Chondrocyte (in vitro differentiated cells): ENCODE measurements at places on chromosomes 3 and 15.
A peak's percentile ranks its signal among the peaks of the same experiment; 100 is the strongest.

GRCh38 chr3:87145553-87145952 is 81.6 kb upstream of the CHMP2B start:
- DNase-seq: no peak

DNA sequence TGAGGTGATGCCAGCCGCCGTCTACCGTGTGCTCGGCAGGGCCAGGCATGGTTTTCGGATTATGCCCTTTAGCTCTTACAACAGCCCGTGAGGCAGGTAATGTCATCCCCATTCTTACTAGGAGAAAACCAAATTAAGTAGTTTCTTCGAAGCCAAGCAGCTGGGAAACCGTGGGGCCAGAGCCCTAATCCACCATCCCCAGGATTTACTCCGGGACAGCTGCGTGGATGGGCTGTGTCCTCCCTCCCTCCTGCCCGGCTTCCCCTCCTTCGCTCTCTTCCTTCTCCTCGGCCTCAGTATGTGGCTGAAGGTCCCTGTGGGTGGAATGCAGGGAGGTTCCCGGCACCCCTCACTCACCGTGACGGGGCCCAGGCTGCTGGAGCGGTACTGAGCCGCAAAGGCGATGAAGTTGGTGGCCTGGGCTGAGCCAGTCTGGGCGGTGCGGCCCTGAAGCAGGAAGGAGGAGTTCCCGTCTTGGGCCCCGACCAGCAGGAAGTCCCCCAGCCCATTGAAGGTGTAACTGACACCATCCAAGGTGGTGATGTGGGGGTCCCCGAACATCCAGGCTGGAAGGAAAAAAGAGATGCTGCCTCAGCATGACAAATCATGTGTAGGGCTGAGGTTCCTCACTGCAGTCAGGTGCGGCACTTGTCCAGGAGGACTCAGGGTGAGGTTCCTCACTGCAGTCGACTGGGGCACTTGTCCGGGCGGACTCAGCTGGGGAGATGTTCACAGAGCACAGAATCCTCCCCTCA is 42.5 kb downstream of the MUC20 start:
- DNase-seq: no peak

DNA sequence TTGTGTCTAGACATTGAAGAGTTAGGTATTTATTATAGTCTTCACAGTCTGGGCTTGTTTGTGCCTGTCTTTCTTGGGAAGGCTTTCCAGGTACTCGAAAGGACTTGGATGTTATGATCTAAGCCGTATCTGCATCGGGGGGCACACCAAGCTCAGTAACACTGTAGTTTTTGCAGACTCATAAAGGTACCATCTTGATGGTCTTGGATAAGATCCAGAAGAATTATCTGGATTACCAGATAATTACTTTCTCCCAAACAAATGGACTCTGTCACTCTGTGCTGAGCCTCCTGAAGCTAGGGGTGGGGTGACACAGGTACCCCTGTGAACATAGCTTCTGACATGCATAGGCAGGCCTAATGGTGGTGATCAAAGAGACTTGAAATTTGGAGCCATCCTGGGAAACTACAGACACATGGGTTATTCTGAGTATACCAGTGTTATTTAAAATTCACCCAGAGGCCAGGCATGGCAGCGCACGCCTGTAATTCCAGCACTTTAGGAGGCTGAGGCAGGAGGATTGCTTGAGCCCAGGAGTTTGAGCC is 238.6 kb upstream of the TPM1 start:
- DNase-seq: no peak

DNA sequence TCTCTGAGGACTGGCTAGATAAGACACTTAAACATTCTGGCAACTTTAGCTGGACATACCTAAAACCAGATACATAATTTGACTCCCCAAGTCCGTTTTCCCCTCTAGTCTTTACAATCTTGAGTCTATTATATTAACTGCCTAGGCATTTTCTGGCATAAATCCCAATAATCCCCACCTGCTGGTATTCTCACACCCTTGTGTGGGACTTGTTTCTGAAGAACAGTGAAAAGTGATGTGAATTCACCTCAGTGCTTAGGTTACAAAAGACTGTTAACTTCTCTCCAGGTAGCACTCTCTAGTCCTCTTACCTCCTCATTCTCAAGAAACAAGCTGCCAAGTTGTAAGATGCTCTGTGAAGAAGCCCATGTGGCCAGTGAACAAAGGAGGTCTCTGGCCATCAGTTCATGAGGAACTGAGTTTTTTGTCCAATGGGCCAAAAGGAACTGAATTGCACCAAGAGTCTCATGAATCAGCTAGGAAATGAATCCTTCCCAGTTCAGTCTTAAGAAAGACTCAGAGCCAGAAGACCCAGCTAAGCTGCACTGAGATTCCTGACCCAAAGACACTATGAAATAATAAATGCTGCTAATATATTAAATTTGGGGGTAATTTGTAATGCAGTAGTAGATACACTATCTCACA is 4.1 kb downstream of the OSBPL11 start:
- DNase-seq: no peak

GRCh38 chr15:78389738-78390137 is 48.3 kb upstream of the IREB2 start:
- no peak for DNase-seq

GRCh38 chr3:65884071-65884470 is 154.6 kb downstream of the MAGI1 start:
- no peak for DNase-seq

DNA sequence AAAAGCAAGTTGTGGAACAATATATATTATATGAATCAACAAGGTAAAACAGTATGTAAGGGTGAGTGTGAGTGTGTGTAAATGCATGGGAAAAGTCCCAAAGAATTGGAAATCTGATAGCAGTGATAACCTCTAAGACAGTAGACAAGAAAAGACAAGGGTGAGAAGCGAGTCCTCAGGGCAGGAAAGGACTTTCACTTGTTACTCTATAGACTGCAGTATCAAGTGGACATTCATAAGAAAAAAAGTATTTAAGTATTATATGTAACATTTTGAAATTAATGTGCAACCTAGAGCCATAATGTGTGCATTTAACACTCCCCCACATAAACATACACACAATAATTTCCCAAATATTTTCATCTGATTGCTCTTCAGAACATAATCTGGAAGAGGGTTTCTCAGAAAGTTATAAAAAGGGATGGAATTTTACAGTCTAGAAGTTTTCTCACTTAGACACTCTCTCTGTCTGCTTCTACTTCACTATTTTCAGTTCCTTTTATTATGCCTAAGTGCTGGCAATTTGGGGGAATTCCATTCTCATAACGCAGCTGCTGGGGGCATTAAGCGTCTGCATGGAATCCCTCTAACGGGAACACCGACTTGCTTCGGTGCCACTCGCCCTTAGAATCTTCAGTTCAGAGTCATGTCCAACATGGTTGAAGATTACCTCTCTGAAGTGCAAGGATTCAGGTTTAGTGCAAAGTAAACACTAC is 50.0 kb upstream of the CDIN1 start:
- no peak for DNase-seq

GRCh38 chr3:112605285-112605684 is 35.7 kb downstream of the CCDC80 start:
- no peak for DNase-seq

DNA sequence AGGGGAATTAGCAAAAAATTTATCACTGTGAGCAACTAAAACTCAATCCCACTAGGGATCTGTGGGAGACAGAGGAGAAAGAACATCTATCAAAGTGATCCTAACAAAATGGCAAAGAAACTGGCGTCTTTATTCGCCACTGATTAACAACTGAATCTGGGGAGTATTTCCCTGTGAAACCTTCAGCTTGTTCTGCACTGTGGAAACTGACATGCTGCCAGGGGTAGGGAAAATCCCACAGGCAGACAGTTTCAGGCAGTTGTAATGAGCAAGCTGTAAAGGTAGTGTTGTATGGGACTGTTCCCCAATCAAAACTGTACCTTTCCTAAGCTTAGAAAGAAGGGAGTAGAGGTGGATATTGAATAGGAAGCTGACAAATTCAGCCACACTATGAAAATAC is 611.7 kb downstream of the VGLL3 start:
- no peak for DNase-seq

- DNase-seq: no peak
Measured at GRCh38 chr15:31806106-31806505, 224.2 kb upstream of the CHRNA7 start.

GRCh38 chr3:130760922-130761321 is 14.3 kb upstream of the PIK3R4 start:
- DNase-seq: no peak

DNA sequence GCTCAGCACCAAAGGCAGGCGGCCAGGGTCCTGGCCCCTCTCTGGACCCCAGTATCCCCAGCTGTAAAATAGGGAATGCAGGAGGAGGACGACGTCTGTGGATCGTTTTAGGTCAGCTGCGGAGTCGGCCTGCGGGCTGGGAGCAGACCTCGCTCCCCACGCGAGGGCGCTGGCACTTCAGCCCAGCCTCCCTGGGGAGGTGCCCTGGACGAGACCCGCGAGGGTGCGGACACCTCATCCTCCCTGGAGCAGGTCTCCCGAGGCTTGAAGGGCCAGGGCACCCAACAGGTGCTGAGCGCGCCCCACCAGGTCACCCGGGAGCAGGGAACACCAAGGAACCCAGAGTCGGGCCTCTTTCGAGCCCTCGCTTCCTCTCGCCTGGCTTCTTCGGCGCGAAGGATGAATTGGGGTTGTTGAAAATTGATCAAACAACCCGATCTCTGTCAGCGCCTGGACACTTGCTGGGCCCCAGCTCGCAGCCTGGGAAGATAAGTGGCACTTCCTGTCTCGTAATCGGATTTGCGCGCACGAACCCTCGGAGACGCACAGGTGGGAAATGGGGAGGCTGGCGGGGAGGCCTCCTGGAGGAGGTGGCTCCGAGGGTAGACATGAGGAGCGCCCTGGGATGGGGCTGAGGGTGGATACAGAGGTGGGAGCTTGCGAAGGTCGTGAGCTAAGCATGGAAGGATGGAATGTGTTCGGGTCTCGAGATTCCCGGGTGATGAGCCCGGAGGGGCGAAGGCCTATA is 588 bp upstream of the VIPR1 start:
- peak; percentile 92 for DNase-seq

DNA sequence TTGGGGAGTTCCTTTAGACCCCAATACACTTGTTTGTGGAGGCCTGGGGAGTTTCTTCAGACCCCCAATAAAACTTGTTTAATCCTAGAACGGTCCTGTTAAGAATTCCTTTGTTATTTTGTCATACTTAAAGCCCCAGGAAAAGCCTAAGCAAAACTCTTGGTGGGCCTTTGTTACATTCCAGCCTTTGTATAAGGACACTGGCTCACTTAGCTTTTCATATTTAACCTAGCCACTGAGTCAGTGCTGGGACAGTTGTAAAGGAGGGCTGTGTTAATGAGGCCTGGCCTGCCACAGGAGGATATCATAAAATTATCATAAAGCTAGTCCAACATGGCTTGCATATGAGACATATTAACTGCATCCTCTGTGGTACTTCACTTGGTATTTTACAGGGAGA is 760.1 kb downstream of the ZNF385D start:
- DNase-seq: no peak

- no peak for DNase-seq
Measured at GRCh38 chr15:82537351-82537908, 2.8 kb downstream of the RPS17 start.

DNA sequence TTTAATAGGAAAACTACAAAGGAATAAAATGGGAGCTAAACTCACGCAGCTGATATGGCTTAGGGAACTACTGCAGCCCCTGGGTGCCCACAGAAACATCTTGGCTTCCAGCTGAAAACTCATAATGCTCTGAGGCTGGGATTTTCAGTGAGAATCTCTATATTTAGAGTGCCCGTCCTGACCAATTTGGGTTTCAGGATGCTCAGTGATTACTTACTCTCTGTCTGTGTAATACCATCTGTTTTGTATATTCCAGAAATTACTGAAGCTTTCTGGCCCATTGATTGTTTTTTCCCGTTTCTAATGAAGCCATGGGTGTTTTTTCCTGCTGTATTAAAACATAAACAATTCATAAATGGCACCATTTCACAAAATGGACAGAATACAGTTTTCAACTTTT is 50.6 kb upstream of the ZNF385D start:
- no peak for DNase-seq

- DNase-seq: no peak
Measured at GRCh38 chr3:56772952-56773938, 28.5 kb downstream of the ARHGEF3 start.

GRCh38 chr15:64990168-64990470 is 405 bp upstream of the SPG21 start:
- DNase-seq: no peak

- no peak for DNase-seq
Measured at GRCh38 chr3:108403686-108404345, 106.6 kb downstream of the MYH15 start.

DNA sequence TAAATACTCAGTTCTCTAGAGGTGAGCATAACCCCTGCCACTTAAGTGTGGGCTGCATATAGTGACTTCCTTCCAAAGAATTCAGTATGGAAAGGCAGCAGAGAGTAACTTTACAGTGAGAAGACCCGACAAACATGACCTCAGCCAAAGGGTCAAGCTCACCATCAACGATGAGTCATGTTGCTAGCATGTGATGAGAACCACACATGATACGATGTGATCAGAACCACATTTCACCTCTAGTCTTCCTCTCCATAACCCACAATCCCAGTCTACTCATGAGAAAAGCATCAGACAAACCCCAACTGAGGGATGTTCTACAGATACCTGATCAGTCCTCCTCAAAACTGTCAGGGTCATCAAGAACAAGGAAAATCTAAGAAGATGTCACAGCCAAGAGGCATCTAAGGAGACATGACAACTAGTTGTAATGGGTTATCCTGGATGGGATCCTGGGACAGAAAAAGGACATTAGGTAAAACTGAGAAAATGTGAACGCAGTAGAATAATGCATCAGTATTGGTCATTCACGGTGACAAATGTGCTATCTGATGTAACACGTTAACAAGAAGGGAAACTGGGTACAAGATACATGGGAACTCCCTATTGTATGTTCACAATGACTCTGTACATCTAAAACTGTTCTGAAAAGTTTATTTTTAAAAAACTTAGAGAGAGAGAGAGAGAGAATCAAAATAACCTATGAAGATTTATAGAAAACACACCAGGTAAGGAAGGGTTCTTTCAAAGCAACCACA is 28.3 kb downstream of the SEC61A1 start:
- DNase-seq: no peak

- DNase-seq: no peak
Measured at GRCh38 chr15:96598514-96598913, 268.0 kb downstream of the NR2F2 start.

DNA sequence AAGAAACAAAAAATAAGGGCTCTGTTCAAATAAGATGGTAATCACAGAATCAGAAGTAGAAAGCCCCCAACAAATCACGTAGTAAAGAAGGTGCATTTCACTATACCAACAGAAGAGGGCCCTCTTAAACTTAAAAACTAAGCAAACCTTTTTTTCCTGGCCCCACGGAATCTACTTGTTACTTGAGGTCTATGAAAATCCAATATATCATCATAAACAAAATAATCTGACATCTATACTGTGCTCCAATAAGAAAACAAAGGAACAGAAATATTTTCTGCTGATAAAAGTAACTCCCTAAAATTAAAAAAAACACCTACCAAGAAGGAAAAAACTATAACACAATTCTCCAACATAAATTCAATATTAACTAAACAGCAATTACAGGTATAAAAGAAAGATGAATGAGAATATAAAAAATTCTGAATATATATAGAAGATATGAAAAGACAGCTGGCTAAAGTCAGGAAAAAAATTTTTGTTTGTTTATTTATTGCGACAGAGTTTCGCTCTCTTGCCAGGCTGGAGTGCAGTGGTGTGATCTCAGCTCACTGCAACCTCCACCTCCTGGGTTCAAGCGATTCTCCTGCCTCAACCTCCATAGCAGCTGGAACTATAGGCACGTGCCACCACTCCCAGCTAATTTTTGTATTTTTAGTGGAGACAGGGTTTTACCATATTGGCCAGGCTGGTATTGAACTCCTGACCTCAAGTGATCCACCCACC is 81.8 kb downstream of the CLASP2 start:
- no peak for DNase-seq
